ENCODE measurements at places on chromosomes 3 and 15.

DNA sequence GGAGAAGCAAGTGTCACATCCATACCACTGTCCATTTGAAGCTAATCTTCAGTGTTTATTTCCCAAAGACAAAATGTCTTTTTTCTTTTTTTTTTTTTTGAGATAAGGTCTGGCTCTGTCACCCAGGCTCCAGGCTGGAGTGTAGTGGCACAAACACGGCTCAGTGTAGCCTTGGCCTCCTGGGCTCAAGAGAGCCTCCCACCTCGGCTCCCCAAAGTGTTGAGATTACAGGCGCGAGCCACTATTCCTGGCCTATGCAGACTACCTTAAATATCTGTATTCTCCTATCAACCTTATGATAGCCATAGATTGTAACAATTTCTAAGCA lies 27.7 kb upstream of the VPS33B start:
- DNase-seq = no peak

DNA sequence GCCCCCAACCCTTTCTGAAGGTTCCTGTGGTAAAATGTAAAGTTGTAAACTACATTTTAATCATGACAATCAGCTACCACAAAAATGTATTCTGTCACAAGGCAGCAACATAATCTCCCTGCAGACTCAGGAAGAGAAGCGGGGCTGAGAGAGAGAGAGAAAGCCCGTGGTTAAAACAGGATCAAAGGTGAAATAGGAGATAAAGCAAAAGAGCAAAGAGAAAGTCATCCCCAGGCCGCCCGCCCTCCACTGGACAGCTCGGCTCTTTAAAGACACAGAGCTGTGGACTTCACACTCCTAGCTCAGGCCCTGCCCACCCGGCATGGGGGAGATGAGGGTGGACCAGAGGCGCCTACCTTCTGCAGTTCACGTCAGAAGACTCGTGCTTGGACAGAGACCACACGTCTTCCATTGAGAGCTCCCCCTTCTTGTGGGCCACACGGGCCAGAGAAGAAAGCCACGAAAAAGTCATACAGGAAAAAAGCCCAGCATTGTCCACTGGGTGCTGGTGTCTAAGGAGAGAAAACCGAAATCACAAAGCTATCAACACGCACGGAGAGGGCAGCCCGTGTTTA lies 29.4 kb downstream of the ABCC5 start:
- DNase-seq = no peak

DNA sequence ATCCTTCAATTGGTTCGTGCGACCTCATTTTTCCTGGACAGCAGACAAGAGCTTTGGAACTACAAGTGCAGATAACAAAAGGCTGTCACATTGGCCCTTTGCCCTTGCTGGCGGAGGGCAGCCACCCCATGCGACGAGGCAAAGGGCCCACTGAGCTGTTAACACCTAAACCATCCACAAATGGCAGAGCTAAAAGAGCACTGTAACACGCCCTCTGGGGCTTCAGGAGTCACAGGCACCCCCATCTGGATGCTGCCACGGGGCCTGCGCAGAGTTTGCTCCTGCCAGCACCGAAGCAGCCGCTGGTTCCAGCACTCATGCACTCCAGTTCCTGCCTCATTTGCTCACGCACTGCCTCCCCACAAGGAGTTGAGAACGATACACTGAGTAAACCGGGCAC lies 524.9 kb downstream of the ZNF385D start:
- no peak for DNase-seq

DNA sequence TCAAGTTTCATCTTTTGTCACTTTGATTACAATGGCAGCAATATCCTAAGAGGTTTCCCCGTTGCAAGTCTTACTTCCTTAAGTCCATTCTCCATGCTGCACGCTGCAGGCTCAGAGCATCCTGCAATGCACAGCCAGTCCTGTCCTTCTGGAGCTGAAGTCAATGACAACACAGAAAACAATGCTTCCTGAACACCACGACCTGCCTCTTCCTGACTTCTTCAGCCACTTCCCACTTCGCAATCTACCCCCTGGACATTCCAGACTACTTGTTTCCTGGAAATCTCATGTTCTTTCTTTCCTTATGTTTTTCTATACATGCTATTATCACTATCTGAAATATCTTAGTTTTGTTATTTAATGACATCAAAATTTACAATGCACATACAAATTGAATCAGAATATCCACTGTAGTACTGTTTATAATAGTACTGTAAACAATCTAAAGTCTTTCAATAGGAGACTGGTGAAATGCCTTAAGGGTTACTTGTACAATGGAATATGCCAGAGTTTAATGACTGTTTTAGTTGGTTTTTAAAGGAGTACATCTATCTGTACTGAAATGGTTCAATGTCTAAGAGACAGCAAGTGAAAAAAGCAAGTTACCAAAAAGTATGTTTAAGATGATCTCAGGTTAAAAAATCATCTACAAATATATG lies 113.7 kb upstream of the PRTG start:
- no peak for DNase-seq

- DNase-seq = no peak
Observed at GRCh38 chr3:157122116-157122515, 37.8 kb downstream of the CCNL1 start.

DNA sequence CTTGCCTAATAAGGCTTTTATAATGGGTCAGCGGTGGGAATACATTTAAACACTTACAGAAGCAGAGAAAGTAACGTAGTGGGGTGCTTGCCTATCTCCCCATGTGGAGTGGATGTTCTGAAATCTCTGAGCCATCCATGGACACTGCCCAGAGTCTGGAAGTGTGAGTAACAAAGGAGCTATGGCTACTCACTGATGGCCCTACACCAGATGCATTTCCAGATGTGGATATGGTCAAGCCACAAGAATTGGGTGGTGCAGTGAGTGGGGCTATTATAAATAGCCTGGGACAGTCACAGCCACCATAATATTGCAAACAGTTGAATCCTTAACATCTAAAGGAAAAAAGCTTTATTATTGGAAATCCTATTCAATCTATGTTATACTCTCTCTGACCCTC lies 96.6 kb downstream of the CGNL1 start:
- DNase-seq = no peak

- no peak for DNase-seq
Observed at GRCh38 chr3:118805007-118805406, 229.6 kb downstream of the IGSF11 start.

- DNase-seq = peak; percentile 74
Observed at GRCh38 chr15:88878720-88879184, 16.6 kb downstream of the HAPLN3 start.

- peak; percentile 4 for DNase-seq
Observed at GRCh38 chr15:87959080-87959479, 297.5 kb downstream of the NTRK3 start.

DNA sequence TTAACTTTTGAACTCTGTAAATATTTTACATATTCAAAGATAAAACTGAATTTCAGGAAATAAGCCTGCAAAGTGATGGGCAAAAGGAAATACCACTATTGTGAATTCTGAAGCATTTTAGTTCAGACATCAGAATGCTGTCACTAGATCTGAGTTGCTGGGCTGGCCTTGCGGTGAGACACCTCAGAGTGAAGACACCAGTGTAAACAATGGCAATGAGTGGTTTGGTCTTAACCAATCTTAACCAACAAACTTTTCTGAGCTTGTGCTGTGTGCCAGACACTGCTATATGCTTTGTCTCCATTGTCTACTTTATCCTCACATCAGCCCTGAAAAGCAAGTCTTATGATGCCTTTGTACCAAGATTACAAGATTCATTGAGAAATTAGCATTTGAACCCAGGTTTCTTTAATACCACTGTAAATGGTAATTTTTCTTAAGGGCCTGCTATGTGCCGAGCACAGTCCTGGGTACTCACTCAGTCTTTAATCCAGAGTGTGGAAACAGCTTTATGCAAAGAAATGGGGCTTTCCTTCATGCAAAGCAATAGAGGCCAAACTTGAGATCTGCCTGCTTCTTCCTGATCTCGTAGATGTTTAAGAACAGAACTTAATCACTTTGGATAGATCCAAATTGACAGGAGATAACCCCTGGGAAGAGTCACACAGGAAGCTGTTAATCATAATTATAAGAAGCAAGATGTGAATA lies 55.0 kb downstream of the TMEM39A start:
- no peak for DNase-seq

DNA sequence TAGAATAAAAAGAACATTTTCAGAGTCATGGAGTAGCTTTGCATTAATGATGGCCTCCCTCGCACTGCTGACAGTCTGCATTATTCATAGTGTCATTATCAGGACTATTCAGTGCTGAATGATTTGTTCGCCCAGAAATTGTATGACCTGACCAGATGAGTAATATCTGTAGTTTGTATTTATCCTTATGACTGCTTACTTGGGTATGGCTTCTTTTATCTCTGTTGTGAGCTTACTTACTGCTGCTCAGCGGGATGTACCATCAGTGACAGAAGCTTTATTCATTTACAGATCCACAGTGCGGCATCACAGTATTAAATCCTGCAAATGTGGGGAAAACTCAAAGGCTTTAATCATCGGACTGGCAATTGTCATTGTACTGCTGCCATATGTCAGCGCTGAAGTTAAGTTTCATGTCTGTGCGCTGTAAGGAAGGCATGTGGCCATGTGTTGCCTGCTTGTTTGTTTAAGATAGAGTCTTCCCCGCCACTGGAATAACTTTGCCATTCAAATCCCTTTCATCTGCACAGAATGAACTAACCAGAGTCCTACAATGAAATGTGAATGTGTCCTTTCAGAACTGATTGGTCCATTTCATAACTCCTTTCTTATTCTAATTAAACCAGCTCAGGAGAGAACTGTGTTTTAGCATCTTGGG lies 262.2 kb downstream of the CHL1 start:
- DNase-seq = no peak

DNA sequence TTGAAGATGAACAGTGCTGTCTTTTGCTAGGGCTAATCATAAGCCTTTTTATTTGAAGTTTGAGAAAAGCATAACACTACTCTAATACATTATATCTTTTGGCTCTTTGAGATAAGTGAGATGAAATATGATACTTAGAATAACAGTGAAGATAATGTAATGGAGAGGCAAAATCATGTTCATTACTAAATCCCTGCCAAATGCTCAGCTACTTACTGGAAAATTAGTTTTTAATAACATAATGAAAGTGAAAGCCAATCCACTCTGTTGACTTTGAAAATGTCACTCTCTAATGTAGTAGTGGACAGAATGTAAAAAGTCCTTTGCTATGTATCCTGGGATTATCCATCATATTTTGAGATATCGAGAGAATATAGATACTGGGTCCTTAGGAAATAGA lies 35.9 kb upstream of the MYH15 start:
- DNase-seq = no peak

- peak; percentile 60 for DNase-seq
Observed at GRCh38 chr3:14565868-14566588, 25.9 kb upstream of the GRIP2 start.

GRCh38 chr3:147572970-147573340 lies 163.8 kb downstream of the ZIC1 start:
- DNase-seq = no peak

DNA sequence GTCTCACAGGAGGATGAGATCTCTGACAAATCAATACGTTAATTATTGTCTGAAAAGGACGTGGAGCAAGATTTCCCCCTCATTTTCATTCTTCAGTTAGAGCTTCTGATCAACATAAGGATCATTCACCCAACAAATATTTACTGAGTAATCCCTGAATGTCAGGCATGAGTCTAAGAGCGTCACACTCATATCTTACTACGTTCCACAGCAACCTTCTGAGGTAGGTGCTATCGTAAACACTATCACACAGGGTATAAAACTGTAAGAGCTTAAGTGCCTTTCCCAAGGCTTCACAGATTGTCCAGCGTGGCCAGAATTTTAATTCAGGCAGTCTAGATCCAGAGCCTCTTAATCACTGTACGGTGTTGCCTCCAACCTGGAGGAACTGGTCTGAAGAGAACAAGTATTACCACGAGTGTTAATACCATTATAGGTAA lies 10.6 kb upstream of the TM4SF1 start:
- DNase-seq = no peak

DNA sequence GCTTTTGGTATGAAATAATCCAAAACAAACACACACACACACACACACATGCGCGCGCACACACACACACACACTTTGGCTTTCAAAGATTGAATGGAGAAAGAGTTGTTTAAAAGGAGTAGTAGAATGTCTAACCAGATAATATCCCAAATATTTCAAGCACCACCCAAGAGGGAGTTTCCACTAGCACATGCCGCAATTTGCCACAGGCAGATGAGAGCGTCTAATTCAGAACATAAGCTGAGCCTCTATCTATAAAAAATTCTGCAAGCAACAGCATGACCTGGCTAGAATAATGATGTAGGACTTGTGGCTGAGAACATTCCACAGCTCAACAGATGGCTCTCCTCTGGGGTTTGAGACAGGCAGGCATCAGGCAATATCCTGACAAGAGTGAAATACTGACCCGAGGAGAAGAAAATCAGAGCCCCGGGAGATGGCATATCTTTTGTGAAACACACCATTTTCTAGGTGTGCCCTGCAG lies 302.5 kb upstream of the GADL1 start:
- DNase-seq = no peak

- DNase-seq = no peak
Observed at GRCh38 chr3:50495609-50496423, 7.6 kb downstream of the CACNA2D2 start.

- DNase-seq = peak; percentile 65
Observed at GRCh38 chr3:125110016-125110875, 54.4 kb upstream of the HEG1 start.

- DNase-seq = peak; percentile 36
Observed at GRCh38 chr3:192835818-192836815, 81.5 kb downstream of the MB21D2 start.

GRCh38 chr3:71705681-71706080 lies 19.5 kb downstream of the EIF4E3 start:
- no peak for DNase-seq

GRCh38 chr15:38038659-38039442 lies 104.4 kb downstream of the TMCO5A start:
- no peak for DNase-seq

DNA sequence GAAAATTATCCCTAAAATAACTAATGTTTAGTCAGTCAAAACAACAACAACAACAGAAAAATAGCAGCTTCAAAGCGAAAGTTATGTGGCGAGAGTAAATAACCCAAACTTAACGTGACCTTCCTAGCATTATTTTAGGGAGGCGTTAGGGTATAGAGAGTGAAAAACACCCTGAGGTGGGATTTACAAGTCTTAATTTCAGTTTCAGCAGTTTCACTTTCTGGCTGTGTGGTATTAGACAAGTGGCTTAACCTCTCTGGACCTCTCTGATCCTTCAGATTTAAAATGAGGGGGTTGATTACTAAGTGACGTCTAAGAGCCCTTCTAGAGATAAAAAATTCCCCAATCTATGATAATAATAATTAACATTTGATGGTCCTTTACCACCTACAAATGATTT lies 291.2 kb downstream of the ZBTB20 start:
- DNase-seq = no peak

Measured in NB4 (cell line).